ENCODE measurements at places on chromosomes 1 and 21.

GRCh38 chr21:25639551-25640201 is 618 bp downstream of the JAM2 start:
- no peak for DNase-seq

DNA sequence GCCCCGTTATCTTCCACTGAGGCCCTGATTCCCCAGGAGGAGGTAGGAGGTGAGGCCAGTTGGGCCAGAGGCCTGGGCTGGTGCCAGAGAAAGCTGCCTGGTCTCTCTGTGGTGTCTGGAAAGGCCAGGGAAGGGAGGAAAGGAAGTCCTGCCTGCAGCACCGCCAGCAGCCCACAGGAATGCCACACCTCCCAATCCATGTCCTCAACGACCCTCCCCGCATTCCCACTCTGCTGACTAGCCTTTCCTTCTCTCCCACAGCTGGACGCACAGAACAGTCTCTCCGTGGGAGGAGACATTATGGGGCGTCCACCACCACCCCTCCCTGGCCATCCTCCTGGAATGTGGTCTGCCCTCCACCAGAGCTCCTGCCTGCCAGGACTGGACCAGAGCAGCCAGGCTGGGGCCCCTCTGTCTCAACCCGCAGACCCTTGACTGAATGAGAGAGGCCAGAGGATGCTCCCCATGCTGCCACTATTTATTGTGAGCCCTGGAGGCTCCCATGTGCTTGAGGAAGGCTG is 18.0 kb downstream of the CSF1 start:
- no peak for DNase-seq

DNA sequence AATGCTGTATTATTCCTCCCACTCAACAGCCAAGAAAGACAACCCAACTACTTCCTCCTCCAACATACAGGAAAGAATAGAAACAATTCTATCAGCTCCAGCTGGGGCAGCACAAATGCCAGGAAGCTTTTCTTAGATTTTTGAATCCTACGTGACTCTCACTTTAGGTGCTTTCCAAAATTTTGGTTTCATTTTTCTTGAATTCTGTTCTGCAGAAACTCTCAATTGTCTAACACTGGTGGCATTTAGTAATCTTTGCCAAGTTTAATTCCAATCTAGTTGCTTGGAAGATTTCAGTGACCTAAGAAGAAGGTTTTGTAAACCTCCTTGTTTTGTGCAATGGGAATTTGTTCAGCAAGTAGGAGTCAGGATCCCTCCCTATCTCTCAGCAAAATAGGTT is 37.1 kb upstream of the DOCK7 start:
- DNase-seq, result no peak

- no peak for DNase-seq
These were observed 25.0 kb upstream of the PRELP start for GRCh38 chr1:203450479-203451149.

- DNase-seq, result no peak
These were observed 39.5 kb downstream of the TRPM2 start for GRCh38 chr21:44392916-44393315.

DNA sequence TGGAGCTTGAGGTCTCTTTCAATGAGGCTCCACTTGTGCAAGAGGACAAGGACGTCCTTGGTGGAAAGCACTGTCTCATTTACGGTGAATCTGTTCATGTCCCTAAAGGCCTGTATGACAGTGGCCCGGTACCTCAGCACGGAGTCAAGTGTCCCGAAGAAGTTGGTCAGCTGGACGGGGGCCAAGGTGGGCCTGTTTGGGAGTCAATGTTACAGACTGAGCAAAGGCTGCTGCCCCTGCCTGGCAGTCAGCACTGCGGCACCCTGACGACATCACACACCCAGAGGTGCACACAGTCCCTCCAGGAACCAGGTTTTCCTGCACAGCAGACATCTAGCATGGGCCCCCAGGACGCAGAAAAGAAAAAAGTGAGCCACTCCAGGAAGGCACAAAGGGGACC is 19.1 kb downstream of the MRAP start:
- no peak for DNase-seq

DNA sequence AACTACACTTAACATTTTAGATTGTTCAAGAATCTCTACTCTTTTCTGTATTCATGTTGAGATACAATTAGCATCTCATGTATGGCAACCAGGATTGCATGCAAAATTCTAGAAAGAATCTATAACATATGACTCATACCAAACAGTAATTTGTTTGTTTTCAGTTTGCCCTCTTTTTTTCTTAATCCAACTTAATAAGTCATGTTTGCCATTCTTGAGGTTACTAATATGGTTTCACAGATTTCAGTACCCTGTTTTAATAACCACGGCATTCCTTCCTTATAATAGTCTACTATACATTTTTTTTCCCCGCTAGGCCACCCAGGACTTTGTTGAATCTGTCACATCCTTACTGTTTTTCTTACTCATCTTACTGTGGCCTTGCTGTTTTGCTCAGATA is 140.8 kb downstream of the FMN2 start:
- peak; percentile 85 for DNase-seq
